ENCODE measurements at places on chromosomes 7 and 10.

GRCh38 chr10:63173468-63174232, 40.5 kb downstream of the NRBF2 start:
- no peak for DNase-seq

DNA sequence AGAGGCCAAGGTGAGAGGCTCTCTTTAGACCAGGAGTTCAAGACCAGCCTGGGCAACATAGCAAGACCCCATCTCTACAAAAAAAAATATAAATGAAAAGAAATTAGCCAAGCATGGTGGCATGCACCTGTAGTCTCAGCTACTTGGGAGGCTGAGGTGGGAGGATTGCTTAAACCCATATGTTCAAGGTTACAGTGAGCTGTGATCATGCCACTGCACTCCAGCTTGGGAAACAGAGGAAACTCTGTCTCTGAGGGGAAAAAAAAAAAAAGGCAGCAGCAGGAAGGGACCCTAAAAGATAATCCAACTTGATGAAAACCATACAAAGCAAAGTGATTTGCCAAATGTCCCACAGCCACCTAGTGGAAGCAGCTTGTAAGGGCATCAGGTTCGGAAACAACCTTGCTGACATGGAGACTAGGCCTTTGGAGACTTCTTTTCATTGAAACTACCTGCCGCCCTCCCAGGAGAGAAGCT, 15.6 kb upstream of the PBLD start:
- peak; percentile 67 for DNase-seq

GRCh38 chr10:30911303-30911863, 120.3 kb downstream of the ZNF438 start:
- no peak for DNase-seq

DNA sequence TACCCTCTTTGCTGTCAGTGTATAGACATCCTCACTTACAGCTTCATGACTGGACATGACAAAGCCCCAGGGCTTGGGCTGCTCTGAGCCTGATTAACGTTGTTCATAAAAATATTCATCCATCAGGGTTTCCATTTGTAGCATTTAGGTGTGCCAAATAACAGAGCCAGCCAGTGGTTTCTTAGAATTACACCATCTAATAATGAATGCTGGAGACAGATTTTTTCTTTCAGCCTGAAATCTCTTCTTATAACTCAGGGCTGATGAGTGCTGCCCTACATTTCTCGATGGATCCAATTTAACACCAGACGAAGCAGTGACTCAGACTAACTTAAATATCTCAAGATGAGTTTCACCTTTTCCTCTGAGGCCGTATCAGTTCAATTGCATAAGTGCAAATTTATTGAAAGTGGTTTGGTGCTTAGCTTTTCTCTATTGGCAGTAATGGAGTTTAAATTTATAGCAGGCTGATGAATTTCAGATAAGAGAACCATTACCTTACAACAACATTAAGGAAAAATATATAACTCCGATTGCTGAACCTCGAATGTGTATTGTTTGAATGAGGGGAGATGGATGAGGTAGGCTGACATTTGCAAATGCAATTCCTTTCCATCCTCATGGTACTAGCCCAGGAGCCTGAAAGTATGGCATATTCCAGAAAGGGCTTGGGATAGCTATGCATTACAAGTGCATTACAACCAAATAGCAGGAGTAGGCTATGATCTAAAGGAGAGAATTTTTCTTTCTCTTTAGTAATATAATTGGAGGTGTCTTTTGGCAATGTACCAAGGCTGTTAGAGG, 900.6 kb downstream of the KCNMA1 start:
- no peak for DNase-seq

DNA sequence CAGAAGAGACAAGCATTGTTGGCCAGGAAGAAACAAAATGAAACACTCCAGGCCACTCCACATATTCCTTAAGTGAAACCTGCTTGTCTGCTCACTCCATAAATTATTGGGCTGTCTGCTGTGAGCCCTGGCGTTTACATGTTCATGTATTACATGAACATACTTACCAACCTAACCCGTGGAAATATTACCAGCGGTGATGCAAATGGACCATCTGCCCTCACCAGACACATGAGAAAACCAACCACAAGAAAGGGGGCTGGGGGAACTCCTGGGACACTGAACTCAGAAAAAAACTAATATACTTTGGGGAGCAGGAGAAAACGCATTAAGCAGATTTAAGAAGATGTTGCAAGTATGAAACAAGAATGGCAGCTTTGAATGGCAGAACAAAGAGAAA, 731.2 kb upstream of the IGFBP3 start:
- DNase-seq = no peak

DNA sequence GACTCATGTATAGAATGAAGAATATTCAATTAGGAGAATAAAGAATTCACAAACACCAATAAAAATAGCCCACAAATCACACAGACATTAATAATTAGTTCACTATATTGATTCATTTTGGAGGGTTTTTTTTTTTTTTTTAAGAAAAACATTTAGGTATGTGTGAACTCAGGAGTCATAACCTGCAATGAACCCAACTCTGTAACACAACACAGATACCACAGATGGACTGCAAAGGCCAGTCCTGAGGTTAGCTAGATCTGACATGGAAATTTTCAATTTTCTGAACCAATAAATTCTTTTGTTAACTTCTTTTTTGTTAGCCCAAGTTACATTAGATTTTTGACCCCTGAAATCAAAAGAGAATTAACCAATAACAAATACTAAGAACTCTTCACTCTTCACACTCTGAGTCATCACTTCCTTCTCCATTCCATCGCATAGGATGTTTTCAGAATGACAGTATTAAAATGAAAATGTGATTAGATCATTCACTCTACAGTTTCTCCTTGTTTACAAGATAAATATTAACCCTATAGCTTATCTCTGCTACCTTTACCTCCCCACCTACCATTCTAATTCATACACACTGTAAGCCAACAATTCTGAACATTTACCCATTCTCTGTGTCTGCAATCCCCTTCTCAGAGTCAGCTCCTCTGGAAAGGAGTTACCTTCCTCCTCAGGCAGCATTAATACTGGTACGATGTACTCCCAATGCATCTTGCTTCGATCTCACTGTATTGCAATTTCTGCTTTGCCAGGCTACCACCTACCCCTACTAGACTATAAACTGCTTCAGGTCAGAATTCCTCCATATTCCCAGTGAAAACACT, 141.5 kb downstream of the LRRN3 start:
- DNase-seq = no peak

DNA sequence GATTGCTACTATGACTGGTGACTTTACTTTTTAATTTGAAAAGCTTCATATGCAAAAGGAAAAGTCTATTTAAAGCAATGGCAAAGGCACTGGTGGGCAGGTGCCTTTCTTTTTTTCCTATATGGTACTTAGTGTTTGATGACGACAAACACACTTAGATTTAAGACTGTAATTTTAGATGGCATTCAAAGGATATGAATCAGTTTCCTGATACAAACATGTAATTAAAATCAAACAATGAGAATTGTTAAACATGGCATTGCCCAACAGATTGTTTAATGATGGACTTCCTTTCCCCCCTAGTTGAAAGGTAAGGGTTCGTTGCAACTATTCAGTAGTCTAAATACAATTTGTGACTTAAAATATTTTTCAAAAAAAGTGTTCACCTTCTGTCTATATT, 106.5 kb upstream of the SEMA3C start:
- no peak for DNase-seq

DNA sequence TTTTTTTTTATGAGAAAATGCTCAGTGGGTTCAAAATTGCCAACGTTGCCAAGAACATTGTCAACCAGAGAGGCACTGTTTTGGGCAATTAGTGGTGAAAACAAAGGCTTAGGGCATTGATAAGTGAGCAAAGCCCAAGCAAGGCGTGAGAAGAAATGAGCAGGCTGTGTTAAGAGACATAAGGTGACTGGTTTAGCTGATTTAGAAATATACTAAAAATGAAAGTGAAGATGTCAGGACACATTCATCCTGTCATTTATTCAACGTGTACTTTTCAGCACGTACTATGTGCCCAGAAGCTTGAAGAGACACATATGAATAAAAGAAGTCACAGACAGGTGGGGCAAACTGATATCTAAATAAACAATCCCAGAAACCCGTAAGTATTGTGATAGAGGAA, 31.8 kb downstream of the AOAH start:
- DNase-seq = no peak

- DNase-seq = no peak
Measured at GRCh38 chr7:78787854-78788253, 665.6 kb downstream of the MAGI2 start.

- peak; percentile 68 for DNase-seq
Measured at GRCh38 chr10:101161494-101162299, 30.6 kb downstream of the TLX1 start.

GRCh38 chr7:80387634-80388193, 124.2 kb downstream of the GNAT3 start:
- no peak for DNase-seq

- DNase-seq = no peak
Measured at GRCh38 chr7:133650487-133651300, 397.8 kb downstream of the EXOC4 start.

DNA sequence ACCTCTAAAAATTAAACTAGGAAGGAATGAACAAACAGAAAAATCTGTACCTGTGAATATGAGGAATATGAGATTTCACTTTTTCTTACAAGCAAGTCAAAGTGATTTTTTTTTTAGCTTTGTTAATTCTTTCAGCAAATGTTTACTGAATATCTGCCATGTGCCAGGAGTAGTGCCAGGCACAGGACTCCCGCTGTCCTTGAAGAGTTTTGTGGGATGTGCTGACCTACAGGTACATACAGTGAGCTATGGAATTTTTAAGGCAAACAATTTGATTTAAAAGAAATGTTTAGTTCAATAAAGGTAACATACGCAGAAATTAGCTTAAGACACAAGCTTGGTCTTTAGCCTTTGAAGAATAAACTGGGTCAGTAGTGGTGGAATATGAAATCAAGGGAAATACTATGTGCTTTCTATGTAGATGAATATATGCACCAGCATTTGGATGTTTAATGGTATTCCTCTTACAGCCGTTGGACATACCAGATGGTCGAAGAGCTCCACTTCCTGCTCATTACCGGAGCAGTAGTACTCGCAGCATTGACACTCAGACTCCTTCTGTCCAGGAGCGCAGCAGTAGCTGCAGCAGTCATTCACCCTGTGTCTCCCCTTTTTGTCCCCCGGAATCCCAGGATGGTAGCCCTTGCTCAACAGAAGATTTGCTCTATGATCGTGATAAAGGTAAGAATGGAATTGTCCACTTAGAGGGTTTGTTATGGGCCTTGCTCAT, 102.0 kb downstream of the GLCCI1 start:
- DNase-seq = no peak

GRCh38 chr7:95886501-95887090, 114.2 kb downstream of the DYNC1I1 start:
- no peak for DNase-seq

DNA sequence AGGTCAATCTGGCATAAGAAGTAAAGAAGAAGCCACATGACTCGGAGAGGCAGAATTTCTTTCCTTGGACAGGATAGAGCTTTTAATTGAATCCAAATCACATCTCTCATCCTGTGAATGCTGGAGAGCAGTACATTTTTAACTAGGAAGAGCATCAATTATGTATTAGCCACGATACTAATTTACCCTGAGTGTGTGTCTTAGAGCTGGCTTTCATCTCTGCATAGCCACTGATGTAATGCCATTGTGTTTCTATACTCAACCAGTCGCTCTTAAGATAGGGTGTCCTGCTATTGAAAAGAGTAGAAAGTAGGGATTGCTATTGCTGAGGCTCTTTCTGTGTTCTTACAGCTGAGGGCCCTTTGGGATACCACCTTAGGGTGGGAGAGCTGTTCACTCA, 280.3 kb downstream of the AUTS2 start:
- no peak for DNase-seq

DNA sequence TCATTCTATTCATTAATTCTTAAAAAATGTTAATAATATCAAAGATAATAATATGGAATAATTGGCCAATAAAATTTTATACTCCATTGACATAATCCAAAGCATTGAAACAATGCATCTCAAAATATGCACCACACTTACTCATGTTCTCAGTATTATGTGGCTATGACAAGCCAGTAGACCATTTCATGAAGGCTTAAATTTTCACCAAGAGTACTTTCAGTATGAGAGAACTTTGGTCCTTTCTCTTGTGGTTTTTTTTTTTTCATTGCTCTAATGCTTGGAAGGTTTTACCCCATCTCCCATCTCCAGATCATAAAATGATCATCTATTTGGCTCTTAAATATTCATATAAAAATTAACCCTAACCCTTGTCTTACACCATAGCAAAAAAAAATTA, 45.5 kb upstream of the TMEM140 start:
- DNase-seq = no peak

- DNase-seq = no peak
Measured at GRCh38 chr7:39091774-39092173, 114.1 kb downstream of the POU6F2 start.

GRCh38 chr10:14362104-14362503, 31.4 kb upstream of the FRMD4A start:
- no peak for DNase-seq

DNA sequence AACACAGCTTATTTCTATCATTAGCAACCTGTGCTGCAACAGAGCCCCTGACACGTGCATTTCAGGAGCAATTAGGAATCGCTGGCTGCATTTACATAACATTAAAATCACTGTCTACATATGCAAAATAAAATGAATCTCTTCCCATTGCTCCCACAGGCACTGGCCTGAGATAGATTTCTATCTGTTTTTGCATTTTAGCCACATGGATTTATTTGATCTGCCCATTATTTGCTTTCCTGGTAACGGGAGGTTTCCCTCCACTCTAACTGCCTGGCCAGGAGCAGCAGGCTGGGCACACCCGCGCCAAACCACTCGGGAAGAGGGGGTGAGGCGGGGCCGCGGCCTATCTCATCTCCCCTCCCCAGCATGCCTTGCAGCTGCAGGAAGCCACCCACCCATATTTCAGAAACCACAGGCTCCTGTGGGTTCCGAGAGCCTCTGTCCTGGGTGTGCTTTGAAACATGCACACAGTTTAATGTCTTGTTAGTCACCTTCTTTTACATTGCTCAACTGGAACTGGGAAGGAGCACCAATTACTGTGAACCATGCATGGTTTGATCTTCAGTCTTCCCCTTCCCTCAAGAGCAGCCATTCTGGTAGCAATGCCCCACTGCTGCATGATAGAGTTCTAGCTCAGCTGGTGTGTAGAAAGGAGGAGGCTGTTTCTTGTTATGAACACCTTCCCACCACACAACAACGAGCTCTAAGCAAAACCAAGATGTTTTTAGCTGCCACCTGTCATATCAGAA, 37.7 kb upstream of the IKZF1 start:
- DNase-seq = peak; percentile 23

- DNase-seq = no peak
Measured at GRCh38 chr7:134435161-134435920, 23.6 kb downstream of the AKR1B1 start.

Measured in erythroblast (primary cell).